ENCODE measurements at places on chromosomes 5 and 9.

DNA sequence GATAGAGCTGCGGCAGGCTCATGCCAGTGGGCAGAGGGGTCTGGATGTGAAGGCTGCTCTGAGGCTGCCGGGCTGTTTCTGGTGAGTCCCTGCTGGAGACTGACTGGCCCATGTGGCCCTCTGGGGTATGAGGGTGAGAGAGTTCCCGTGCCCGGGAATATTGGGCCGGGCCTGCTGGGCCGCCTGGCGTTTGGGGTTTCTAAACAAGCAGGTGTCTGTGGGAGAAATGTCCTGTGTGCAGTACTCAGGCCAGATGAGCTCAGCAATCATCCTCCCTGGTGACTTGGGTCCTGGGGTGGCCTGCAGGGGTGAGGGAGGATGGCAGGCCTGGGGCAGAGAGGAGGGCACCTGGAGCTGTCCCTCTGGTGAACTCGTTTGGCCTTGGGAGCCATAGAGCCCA lies 74.9 kb downstream of the MACROH2A1 start:
- DNase-seq = no peak

DNA sequence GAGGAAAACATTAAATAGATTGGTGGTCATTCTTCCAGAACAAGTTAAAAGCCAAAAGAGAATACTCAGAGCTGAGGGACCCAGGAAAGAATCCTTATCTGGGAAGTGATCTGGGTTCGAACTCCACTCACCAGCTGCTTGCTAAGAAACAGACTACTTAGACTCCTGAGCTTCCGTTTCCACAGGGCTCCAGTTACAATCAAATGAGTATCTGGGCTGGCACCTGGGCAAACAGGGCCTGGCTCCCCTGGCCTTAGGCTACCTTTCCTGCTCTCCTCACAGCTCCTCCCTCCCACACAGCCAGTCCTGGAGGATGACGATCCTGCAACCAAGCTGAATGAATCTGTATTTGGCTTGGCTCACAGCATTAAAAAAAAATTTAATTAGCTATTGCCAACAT lies 2.5 kb downstream of the MAPK9 start:
- DNase-seq = no peak

DNA sequence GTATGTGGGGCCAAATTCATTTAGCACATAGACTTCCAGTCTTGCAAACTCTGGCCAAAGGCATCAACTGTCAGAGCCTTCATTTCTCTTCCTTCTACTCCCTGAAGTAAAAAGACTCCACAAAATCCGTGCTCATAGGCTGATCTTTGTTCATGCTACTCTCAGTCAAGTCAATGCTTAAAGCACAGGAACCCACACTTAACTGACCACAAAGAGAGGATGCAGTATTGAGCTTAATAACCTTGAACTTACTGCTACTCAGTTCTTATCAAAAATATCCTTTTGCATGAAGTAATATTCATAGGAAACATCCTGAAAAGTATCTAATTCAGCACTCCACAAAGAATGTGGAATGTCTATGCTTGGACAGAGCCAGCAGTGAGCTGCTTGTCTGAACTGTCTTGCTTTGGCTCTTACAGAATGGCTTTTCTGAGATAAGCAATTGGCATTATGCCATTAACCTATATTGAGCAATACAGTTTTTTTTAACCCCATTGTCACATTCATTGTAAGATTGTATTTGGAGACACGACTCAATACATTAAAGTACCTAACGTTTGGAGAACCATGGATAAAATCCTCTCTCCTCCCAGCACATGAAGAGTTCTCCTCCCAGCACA lies 21.7 kb downstream of the LPAR1 start:
- peak; percentile 49 for DNase-seq

GRCh38 chr9:127598839-127599549 lies 13.1 kb upstream of the STXBP1 start:
- no peak for DNase-seq

DNA sequence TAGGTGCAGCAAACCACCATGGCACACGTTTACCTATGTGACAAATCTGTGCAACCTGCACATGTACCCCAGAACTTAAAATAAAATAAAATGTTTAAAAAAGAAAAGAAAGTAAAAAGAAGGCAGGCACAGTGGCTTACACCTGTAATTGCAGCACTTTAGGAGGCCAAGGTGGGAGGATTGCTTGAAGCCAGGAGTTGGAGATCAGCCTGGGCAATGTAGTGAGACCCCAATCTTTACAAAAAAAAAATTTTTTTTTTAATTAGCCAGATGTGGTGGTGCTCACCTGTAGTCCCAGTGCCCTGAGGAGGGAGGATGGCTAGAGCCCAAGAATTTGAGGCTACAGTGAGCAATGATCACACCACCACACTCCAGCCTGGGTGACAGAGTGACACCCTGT lies 12.5 kb upstream of the LHFPL2 start:
- no peak for DNase-seq

- no peak for DNase-seq
Measured at GRCh38 chr5:1205255-1206180, 4.1 kb downstream of the SLC6A19 start.

Data from AG10803 (cell line).